Left ventricle myocardium inferior (tissue), 1 donor: ENCODE measurements at places on chromosomes 2 and 18.

- DNase-seq = peak; percentile 5
Measured at GRCh38 chr2:8552293-8552801, 129.5 kb upstream of the ID2 start.

DNA sequence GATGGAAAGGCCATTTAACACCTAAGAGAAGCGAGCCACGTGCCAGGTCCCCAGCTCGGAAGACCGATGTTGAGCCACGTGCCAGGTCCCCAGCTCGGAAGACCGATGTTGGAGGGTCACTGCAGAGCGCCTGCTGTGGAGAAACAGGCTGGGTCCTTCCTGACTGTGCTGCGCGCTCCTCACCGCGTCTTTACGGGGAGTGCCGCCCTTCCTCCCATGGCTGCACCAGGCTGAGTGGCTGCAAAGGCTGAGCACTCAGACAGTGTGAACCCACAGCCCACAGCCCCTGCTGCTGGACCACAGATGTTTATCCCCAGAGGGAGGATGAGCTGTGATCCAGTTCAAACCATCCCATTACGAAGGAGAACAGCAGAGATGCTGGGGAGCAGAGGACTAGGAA is 55.7 kb downstream of the RTP5 start:
- DNase-seq = no peak

DNA sequence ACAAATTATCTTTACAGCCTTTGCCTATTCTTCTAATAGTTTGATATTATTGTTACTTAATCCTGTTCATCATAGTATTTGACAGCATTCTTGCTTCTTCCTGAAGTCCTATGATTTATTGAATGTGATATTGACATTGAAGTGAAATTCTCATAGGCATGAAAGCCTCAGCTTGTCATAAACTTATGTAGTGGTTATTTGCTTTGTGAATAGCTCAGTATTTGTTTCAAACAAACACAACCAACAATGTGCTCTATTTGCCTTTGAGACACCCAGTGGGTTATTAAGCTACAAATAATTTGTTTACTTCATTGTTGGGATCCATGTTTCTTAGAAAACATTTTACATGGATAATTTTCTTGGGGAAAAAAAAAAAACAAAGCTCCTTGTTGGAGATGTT is 57.2 kb downstream of the TTC39C start:
- no peak for DNase-seq

- DNase-seq = no peak
Measured at GRCh38 chr18:59267503-59268126, 5.6 kb downstream of the RAX start.

GRCh38 chr2:190785334-190785733 is 95.3 kb upstream of the GLS start:
- DNase-seq = no peak

DNA sequence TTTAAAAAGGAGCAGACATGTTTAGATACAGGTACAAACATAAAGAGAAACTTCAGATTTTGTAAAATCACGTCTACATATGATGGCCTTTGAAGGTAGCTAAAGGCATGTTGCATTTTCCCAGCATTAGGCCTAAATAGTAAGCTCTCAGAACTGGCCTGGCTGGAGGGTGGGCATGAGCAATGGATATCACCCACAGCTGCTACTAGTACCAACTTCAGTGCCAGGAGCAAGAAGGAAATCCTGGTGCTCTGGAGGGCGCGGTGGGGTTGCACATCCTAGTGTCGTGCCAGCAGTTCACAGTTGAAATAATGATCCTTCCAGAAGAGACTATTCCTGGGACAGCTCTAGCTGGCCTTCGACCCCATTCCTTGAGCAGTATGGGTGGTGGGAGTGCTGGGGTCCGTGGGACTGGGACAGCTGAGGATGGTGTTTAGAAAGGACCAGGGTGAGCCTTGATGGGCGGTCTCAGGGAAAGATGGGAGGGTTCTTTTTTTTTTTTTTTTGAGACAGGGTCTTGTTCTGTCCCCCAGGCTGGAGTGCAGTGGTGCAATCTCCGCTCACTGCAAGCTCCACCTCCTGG is 4.9 kb downstream of the DES start:
- DNase-seq = no peak

DNA sequence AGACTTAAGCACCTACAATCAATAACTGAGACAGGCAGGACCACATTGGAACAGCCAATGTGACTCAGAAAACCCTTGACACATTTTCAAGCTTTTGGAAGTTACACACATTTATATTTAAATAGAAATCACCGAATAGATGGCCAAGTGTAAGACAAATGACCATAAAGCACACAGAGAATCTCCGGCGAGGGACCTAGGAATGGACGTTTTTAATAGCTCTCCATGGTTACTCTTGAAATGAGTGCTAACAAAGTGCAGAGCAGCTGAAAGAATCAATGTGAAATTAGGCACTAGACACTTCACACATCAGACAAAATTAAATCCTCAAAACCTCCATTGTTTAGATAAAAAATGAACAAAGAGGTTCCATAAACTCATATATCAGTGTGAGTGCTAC is 376.9 kb downstream of the DLGAP1 start:
- DNase-seq = no peak

DNA sequence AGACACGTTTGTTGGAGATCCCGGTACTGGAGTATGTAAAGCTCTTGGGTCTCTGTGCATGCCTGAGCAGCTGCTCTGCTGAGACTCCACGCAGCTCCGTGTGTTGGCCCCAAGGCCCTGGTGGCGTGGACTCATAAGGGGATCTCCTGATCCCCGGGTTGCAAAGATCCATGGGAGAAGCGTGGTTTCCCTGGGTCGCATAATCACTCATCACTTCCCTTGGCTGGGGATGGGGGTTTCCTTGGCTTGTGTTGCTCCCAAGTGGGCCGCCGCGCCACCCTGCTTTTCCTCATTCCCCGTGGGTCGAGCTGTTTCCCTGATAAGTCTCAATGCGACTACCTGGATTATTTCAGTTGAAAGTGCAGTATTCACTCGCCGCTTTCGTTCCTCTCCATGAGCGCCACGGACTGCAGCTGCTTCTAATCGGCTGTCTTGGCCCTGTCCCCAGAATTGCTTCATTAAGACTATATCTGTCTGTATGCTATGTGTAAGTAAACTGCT is 76.0 kb downstream of the EPC2 start:
- DNase-seq = no peak

DNA sequence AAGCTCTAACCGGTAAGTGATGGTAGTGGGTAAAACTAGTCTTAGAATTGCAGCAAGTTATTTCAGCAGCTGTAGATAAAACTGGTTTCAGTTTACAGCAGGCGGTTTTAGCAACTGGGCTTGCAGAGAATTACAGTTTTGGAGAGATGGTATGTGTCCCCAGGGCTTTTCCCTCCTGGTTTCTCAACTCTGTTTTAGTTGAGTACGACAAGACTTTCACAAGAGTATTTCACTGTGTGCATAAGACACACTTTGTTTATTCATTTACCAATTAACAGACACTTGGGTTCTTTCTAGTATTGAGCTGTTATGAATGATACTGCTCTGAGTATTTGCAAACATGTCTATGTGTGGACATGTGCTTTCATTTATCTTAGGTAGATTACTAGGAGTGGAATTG is 65.6 kb upstream of the RFX8 start:
- DNase-seq = no peak

DNA sequence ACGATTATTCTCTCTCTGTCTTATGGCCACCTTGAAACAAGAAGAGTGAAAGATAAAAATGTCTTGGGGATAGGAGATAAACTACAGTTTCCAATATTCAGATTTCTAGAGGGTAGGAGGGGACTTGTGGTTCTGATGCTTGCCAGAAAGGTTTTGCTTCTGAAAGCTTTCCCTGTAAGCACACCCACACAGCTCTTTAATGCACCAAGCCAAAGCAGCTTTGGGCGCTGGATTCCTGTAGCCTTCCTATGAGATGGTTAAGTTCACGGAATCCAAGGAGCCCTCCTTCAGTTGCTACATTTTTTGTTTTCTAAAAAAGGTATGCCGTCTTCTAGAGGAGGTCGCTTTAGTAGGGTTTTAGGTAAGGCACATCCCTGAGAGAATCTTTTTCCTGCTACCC is 4.9 kb downstream of the LRRTM1 start:
- DNase-seq = no peak

GRCh38 chr2:163248376-163249253 is 410.0 kb upstream of the KCNH7 start:
- DNase-seq = no peak

DNA sequence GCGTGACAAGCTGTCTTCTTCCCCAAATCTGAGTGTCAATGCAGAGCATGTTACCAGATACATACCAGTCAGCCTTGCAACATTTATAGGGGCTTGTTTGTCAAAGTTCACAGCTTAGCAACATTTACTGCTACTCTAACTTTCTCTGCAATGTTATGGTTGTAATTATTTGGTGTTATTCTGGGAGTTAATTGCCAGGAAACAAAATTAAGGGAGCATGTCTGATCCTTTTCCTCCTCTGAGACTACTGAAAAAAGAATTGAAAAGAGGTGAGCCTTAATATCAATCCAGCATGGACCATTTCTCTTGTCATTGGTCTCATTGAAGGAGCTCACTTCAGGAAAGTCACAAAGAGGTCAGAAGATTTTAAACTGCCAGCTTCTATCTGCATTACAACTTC is 465.6 kb upstream of the LINC00305 start:
- DNase-seq = no peak

DNA sequence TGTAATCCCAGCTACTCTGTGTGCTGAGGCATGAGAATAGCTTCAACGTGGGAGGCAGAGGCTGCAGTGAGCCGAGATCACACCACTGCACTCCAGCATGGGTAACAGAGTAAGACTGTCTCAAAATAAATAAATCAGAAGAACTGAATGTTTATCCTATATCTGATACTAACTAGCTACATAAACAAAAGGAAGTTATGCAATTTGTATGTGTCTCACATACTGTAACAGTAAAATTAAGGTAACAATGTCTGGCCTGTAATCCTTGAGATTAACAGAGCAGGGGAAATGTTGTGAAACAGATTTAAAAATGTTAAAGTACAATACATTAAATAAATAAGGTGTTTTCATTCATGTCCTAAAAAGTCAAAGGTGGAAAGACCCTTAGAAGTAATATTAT is 150.8 kb downstream of the MEMO1 start:
- DNase-seq = no peak

GRCh38 chr2:202339071-202339870 is 36.9 kb upstream of the BMPR2 start:
- DNase-seq = no peak

DNA sequence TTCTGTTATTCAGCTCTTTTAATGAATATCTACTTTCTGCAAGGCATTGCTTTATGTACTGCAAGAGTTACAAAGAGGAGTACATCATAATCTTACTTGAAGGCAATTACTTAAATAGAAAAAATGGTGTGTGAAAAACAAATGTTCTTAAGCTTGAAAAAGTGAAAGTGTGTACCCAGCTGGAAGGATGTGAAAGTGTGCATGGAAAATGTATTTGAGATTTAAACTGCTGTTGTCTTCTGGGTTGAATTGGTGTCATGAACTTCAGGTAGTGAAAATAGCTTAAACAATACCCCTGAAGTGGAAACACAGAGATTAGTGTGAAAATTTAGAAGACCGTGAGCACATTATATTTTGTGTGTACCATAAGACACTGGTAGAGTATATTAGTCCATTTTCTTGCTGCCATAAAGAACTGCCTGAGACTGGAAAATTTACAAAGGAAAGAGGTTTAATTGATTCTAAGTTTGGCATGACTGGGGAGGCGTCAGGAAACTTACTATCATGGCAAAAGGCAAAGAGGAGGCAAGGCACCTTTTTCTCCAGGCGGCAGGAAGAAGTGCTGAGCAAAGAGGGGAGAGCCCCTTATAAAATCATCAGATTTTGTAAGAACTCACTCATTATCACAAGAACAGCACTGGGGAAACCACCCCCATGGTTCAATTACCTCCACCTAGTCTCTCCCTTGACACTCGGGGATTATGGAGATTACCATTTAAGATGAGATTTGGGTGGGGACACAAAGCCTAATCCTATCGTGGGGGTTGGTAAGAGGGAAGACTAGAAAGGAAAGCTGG is 38.8 kb downstream of the SCN2A start:
- no peak for DNase-seq

- DNase-seq = no peak
Measured at GRCh38 chr2:215790523-215791421, 222.6 kb downstream of the MREG start.

DNA sequence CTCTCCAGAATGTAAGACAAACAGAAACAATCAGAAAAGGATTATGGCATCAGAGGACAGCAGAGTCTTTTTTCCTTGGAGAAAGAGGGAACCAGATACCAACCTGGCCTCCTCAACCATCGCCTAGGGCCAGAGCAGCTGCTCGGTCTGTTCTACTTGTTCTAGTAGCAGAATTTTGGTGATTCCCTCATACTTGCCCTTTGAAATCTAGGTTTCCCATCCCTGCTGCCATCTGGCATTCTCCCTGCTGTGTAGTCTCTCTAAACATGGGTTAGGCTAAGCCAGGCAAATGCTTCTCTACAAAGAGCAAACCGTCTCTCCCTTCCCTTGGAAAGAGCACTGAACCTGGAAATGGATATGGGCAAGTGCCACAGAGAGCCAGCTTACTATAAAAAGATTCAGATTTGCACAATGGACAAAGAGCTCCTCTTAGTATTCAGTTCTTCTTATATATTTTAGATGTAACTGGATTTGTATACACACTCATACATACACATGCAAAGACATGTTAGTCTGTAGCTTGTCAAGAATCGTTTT is 208.6 kb upstream of the ST6GAL2 start:
- no peak for DNase-seq

DNA sequence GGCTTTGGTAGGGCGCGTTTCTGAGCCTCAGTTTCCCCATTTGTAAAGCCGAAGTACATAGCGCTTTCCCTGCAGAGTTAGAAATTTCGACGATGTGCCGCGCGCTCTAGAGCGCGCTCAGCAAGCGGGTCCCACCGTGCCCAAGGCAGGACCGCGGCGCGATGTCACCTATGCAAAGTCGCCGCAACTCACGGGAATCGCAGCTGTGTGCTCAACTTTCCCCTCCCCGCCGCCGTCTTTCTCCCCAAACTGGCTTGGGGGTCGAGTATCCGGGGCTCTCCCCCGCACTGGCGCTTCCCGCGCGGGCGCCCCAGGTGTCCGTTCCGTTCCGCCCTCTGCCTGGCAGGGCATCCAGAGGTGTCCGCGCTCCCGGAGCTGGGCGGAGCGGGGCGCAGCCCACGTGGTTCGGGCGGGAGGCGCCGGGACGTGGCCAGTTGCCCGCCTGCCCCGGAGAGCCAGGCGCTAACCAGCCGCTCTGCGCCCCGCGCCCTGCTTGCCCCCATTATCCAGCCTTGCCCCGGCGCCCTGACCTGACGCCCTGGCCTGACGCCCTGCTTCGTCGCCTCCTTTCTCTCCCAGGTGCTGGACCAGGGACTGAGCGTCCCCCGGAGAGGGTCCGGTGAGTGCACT is at the start of gene MLPH:
TSS of gene MLPH (plus strand) at position 433 of the 630 bp plus-strand sequence. CDS start 6,176 bp downstream, outside the sequence.
- peak; percentile 61 for DNase-seq

GRCh38 chr18:77248873-77249568 is 627 bp upstream of the GALR1 start:
- DNase-seq = no peak

DNA sequence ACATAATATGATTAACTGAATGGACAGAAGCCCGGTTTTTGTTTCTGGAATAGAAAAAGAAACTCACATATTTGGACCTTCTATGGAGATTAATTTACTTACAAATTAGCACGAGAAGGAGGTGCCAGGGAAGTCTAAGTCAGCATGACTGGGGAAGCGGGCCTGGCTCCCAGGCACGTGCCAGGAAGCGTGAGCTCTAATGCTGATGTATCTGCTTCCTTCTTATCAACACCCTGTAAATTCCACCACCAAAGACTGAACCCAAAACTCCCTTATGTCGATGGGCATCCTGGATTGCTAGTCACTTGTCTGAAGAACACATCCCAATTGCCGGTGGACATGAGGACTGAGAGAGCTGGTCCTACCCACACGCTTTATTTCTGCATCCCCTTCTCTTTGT is 134.5 kb downstream of the GALNT14 start:
- no peak for DNase-seq

- no peak for DNase-seq
Measured at GRCh38 chr2:102082571-102083392, 59.8 kb upstream of the IL1R1 start.
